ENCODE measurements at places on chromosomes 5 and 9. TPM values are rescaled to one million over a fixed set of nuclear protein-coding genes. Genes with fewer than 3 reads are reported as not detected.

Gene LCN9
- polyA plus RNA-seq, result not detected

Gene FASTKD3
- 13.3 TPM for polyA plus RNA-seq

Gene CERCAM
- 19.8 TPM for polyA plus RNA-seq

Gene NAA35
- 4.7 TPM for polyA plus RNA-seq

Gene ACO1
- 155 TPM for polyA plus RNA-seq

Gene NTRK2
- 7.0 TPM for polyA plus RNA-seq

Gene ASS1
- 90.1 TPM for polyA plus RNA-seq
